Activated T-cell treated with anti-CD3 and anti-CD28 coated beads for 24 hours (primary cell): ENCODE measurements at places on chromosomes 16 and 17.
A peak's percentile ranks its signal among the peaks of the same experiment; 100 is the strongest.

GRCh38 chr17:20702692-20703091, 123.2 kb downstream of the CDRT15L2 start:
- no peak for DNase-seq

DNA sequence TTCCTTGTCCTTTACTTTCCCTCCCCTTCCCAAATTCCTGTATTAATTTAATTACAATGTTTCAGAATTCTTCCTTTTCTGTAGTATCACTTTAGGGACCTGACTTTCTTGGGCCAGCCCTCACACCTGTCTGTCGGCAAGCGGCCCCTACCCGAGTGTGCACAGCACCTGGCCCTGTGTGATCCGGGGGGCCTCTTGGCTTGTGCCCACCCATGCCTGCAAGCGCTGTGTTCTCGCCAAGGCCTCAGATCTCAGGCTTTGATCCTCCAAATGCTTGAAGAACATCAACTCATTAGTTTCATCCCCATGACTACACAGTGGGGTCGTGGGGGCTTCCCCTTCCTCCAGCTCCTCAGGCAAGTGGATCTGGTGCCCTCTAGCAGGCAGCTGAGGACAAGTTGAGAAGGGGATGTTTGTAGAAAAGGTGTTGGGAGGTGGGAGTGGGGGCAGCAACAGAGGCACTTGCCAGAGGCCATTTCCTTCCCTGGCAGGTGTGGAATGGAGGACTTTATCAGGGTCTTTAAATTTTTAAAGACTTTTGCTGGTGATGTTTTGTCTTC, 15.7 kb upstream of the CDH3 start:
- DNase-seq, result no peak

- DNase-seq, result no peak
Observed at GRCh38 chr16:1193825-1194581, 31.1 kb downstream of the TPSG1 start.

DNA sequence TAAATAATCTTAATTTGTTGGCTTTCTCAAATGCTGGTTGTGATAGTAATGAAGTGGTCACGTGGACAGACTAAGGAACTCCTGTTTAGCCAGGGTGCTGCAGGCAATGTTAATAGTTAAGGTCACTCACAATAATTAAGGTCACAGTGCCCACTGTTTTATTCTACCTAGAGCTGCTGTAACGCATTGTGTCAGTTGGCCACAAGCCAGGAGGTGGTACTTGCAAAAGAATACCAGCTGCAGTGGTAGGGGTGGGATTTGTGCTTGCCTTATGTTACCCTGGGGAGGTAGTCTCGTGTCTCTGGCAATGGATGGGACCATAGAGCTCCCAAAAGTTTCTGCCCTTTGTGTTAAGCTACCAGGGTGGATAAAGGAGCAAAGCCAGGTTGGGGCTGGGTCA, 969.1 kb upstream of the CDH8 start:
- DNase-seq, result no peak

- no peak for DNase-seq
Observed at GRCh38 chr17:57899391-57899790, 49.5 kb upstream of the MRPS23 start.

- DNase-seq, result peak; percentile 70
Observed at GRCh38 chr16:85303354-85303883, 191.1 kb upstream of the CIBAR2 start.

DNA sequence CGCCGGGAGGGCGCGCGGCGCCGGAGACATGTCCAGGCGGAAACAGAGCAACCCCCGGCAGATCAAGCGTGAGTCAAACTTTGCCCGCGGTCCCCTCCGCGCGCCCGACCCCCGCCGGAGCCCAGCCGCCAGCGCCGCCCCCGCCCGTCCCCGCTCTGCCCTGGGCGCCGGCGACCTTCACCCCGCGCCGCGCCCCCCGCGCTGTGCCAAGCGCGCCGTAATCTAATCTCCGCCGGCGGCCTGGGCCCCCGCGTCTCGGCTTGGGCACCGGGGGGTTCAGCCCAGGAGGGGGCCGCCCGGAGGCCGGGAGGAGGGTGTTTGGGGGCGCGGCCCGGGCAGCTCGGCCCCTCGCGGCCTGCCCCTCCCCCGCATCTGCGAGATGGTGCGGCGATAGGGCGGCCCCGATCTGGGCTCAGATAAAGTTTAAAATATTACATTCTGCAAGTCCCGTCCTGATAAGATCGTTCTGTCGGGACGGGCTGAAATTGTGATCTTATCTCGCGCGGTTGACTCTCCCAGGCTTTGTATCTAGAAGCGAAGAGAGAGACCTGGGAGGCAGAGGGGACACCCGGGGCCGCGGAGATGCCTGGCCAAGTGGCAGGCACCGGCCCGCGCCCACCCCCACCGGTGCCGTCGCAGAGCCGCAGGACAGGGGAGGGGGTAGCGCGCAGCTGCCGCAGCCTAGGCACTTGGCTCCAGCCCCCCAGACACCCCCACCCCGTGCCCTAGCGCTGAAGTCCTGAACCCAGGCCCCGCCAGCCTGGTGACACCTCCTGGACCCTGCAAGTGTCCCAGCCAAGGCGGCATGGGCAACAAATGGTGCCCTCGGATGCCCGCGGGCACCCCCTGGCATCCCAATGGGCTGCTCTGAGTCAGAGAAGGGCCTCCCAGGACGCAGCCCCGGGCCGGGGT, 787 bp downstream of the ZFPM1 start:
- DNase-seq, result peak; percentile 21

- no peak for DNase-seq
Observed at GRCh38 chr16:65889533-65889966, 476.9 kb upstream of the CDH5 start.

GRCh38 chr17:21303441-21304065, 19.0 kb downstream of the MAP2K3 start:
- no peak for DNase-seq
